NCI-H526 (cell line): ENCODE measurements at places on chromosomes 3 and 15.

DNA sequence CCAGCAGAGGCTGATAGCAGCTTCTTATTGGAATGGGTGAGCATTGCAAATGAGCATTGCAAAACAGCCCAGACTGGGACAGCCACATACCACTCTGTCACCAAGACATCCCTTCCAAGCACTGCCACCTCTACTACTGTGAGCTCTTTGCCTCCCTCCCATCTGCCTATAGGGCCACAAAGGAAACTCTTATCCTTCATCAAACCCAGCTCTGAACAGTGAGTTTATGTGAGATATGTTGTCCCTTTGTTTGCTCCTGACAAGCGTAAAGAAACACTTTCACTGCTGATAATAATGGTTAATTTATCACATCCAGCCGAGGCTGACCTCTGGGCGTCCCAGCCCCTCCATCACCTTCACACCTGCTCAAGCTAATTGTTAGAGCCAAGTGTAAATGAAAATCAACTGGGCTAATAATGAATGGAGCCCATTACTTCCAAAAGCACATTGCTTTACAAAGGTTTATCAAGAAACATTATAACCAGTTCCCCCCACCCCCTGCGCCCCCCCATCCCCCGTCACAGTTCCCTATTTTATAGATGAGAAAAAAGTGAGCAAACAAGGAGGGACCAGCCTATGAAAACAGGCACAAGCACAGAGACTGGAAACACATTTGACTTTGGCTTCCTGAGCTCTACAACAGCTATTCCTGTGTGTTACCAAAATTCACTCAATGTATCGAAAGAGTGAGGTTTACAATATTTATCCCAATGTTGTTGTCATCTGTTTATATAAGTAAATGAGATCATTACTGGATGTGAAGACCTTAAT is 146.3 kb downstream of the ANXA2 start:
- no peak for DNase-seq

DNA sequence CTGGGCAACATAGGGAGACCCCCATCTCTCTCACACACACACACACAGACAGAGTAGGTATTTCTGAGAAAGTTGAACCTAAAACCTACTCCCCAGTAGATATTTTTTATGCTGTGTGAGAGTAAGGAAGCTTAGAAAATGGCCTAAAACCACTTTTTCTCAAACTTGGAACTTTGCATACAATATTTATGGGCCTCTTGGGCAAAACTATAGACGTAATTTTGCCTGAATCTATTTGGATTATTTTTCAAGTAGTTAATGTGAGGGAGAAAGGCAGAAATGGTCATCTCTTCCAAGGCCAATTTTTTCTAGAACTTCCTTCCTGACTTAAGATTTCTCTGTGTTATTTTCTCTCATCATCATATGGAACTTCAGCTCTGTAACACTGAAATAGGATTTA is 81.7 kb downstream of the ZNF609 start:
- no peak for DNase-seq

DNA sequence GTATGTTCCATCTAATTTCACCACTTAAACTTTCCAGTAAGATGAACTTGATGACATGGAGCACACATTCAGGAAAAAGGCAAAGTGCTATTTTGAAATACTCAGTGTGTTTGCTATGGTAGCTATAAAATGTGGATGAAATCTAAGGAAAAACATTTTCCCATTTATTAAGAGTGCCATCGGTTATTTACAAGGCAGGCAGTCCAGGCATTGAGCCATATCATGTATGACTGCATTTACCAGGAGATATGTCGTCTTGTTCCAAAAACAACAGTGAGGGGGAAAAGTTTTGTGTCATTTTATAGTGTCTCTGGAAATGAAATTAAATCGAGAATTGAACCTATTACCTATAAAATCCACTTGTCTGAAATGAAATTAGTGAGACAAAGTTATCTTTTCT is 13.7 kb downstream of the ANXA2 start:
- DNase-seq = no peak

DNA sequence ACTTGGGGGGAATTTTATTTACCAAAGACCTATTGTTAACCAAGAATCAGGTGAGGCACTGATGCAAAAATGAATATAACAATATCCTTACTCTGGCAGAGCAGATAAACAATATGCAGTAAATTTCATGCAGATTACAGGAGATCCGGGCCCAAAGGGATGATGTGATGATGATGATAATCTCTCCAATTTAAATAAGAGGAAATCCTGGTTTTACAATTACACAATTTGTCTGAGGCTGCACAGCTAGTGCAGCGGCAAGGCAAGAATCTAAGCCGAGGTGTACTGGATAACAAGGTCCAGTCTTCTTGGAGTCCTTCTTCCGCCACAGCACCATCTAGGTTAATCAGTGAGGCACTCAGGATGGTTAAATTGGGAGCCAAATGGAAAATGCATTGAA is 2.4 kb upstream of the MESD start:
- no peak for DNase-seq

DNA sequence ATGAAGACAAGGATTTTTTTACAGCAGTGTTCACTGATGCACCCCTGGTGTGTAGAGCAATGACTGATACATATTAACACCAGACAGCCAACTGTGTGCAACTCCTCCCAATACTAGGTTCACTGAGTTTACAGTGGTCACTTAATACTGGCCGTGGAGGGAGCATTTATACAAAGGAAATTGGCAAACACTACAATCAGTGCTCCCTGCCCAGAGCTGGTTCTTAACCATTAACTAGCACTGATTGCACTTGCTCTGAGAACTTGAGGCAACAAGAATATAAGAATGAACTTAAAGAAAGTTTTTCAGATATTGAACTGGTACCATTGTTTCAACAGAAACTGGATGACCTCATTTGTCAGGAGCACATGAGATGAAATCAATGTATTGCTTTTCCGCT is 110.6 kb downstream of the MAGI1 start:
- no peak for DNase-seq

DNA sequence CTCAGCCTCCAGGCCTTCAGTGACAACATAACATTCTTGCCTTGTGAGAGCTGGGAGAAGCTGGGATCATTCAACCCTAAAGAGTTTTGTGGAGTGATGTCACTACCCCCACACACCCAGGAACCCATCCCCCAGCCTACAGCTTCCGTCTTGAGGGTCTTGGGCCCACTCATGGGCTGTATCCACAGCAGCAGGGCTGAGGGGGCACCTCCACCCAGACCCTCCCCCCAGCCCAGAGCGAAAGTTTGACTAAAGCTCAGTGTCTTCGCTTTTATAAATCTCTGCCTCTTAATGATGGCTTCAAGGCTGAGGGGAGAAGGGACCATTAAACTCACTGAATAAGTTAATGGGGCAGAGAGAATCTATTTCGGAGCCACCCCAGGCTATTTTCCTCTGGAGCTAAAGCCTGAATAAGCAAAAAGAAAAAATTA is 23.8 kb downstream of the NTRK3 start:
- DNase-seq = no peak

DNA sequence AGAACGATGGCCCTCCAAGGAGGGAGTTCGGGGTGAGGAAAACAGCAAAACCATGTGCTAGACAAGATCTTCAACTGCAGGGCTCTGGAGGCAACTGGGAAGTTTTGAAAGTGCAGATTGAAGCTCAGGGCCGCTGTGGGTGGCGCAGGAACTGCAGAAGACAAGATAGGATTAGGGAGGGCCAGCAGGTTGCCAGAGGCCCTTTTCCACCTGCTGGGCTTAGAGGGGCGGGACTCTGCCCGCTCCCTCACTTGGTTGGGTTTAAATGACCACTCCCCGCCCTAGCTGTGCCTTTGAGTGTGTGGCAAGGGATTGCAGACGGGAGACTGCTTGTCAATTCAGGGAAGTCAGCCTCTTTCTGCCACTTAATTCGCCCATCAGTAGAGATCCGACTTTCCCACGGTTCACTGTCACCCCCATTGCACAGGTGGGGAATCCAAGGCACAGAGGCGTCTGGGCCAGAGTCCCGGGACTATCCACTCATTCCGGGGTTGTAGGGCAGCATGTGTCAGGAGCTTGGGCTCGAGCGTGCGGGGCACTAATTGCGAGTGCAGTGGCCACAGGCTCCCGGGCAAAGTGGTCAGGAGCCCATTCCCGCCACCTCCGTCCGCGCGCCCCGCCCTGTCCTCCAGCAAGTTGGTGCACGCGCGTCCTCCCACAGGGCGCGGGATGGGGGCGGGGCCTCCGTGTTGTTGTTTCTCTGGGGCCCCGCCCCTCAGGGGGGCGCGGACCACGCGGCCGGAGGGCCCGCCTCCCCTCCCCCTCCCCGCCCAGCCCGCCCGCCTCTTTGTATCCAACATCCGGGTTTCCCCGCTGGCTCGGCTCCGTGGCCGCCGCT is at the start of gene ACVR2B:
Gene ACVR2B (plus strand): TSS at position 816 of the 838 bp plus-strand sequence. CDS start 433 bp downstream, outside the sequence.
- DNase-seq = peak; percentile 61

DNA sequence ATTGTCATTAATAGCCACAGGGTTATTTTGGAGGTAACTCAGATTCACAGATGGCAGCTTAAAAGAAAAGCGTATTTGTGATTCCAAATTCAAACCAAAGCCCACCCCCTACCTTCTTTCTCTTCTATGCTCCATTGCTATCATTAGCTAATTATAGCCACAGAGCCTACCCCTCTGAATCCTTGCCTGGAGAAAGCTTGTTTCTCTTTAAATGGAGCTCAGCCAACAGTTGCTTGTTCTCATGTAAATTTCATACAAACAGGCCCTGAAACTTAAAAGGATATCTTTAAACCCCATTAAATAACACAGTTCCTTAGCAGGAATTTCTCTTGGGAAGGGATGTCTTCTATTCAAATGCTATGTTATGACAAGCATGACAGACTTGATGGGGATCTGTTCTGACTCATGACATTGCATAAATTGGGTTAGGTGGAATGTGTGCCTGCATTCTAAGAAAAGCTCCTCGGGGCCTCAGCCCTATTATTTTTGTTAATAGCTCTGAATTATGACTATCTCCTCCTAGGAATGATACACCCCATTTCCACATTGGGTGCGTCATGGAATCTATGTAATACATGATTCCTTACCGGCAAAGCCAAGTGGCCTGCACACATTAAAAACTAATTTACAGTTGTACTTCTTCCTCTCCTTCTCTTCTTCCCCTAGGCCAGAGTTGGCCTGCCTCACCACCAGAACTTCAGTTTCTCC is 265.8 kb downstream of the TAFA4 start:
- no peak for DNase-seq

DNA sequence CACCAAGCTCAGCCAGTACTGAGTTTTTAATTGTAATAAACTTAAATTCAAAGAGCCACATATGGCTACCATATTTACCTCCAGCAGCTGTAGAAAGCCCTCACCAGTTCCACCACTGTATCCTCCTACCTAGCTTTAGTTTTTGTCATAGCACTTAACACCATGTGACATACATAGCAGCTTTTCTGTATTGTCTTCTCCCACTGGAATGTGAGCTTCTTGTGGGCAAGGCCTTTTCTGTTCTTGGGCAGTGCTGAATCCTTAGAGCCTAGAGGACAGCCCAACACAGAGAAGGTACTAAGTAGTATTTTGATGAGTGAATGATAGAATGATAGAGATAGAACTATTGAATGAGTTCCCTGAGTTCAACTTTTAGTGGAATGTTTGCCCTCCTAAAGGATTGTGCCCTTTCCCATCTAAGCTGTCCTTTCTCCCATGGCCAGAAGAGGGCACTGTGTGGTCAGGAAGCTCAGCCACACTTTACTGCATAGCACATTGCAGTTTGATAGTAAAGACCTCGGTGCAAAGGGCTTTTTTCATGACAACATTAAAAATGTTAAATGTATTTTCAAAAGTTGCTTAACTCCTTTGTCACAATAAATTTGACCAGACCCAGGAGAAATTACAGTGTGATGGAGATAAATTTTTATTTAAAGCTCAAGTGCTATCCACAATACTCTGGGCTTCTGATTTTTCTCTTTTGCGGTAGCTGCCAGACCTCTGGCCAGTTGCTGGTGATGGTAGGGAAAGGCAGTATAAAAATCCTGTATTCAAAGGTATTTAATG is 115.8 kb downstream of the GHSR start:
- DNase-seq = peak; percentile 16

DNA sequence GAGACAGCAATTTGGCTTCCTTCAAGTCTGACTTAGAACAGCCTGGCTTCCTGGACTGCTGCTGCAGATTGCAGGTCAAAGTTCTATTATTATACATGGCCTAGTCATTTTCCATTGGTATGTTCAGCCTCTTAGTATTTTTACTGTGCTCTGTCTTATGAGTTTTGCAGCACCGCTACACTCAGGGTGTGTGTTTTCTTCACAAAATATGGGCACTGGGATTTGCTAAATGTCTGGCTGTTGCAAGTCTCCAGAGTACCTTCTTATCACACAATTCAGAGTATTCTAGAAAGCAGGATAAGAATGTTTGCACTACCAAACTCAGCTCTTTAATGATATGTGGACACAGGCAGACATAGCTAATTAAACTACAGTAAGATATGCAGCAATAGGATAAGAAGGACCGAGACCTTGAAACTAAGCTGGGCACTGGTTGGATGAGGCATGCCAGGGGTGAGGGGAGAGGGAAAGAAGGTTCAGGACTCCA is 203.0 kb upstream of the PDZRN3 start:
- DNase-seq = no peak

GRCh38 chr15:64856429-64857145 is 14.9 kb downstream of the PLEKHO2 start:
- peak; percentile 52 for DNase-seq

- no peak for DNase-seq
Measured at GRCh38 chr3:43873723-43874122, 183.0 kb downstream of the ABHD5 start.

DNA sequence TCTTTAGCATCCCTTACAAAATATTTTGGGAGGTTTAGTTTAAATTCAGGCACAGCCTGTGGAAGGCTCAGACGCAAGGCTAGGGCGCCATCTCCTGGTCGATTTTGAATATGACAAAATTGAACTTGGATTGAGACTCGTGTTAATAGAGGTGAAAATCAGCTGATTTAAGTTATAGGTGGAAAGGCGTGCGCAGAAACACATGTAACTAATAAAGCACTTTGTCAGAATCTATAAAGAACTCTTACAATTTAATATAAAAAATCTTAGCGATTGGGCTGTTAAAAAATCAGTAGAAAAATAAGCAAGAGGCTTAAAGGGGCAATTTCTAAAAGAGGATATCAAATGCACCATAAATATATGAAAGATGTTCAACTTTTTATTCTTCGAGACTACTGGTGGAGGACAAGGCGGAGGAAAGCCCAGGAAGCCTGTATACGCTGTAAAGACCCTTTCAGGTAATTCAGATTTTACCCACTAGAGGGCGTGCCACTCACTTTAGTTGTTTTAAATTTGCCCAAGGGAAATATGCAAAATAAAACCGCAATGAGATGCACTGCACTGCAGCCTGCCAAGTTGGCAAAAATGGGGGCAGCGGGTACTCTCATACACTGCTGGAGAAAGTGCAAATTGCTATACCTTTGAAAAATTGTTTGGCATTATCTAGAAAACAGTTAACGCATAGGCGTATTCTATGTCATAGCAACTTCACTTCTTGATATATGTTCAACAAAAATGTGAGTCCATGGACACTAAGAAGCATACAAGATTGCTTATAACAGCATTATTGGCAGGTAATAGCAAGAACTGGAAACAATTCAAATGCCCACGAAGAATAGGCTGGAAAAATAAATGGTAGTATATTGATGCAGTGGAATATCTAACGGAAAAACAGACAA is 64.7 kb downstream of the SLC30A4 start:
- peak; percentile 90 for DNase-seq

- DNase-seq = no peak
Measured at GRCh38 chr3:124431331-124431994, 298.8 kb upstream of the UMPS start.
